HL-60 (cell line): ENCODE measurements at places on chromosomes 5 and 9.

GRCh38 chr5:178323541-178323865 is 90.9 kb upstream of the PHYKPL start:
- DNase-seq = no peak

GRCh38 chr9:120230227-120230626 is 349.7 kb downstream of the CDK5RAP2 start:
- DNase-seq = no peak

DNA sequence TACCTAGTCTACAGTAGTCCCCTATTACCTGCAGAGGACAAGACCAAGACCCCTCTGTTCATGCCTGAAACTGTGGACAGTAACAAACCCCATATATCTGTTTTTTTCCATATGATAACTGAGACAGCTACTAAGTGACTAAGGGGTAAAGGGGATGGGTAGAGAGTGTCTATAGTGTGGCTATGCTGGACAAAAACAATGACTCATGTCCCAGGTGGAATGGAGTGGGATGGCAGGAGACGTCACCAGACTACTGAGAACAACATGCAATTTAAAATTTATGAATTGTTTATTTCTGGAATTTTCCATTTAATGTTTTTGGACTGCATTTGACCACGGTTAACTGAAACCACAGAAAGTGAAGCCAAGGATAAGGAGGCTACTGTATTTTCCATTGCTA is 171.8 kb downstream of the AGTPBP1 start:
- DNase-seq = no peak

GRCh38 chr9:12095931-12096330 is 597.3 kb upstream of the TYRP1 start:
- DNase-seq = no peak

DNA sequence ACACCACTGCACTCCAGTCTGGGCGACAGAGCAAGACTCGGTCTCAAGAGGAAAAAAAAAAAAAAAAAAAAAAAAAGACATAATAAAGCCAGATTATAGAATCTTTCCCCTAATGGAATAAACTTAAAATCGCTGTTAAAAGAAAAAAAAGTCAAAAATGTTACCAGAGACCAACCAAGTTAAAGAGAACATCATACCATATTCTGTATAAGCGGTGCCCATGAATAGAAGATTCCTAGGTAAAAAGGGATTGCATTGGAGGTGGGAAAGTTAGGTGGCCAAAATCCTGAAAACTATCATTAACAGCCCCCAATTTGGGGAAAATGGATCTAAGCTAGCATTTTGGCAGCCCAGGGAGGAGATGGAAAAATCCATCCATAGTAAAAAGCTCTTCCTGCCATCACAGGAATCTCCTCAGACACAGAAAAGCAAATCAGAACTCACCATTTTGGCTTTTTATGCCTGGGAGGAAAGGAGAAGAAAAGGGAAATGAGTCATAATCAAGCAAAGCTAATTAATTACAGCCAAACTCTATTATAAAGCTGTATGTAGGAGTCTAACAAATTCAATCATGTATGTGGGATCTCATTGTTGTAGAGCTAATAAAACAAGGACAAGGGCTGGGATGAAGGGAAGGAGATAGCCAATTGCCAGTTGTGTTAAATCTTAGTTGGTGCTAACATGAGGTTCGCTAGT is 363.8 kb downstream of the ARL15 start:
- DNase-seq = no peak

GRCh38 chr9:101167490-101168134 is 139.1 kb downstream of the PLPPR1 start:
- no peak for DNase-seq

DNA sequence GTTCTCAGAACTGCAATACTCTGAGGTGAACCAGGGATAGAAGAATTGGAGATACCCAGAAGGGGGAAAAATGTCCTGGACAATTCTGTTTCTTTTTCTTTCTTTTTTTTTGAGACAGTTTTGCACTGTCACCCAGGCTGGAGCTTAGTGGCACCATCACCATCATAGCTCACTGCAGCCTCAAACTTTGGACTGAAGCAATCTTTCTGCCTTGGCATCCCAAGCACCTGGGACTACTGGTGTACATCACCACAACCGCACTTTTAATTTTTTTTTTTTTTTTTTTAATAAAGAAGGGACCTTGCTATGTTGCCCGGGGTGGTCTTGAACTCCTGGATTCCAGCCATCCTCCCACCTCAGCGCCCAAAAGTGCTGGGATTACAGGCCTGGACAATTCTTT is 1.9 kb downstream of the EMB start:
- DNase-seq = no peak

GRCh38 chr9:27059907-27060306 is 49.1 kb upstream of the TEK start:
- no peak for DNase-seq

DNA sequence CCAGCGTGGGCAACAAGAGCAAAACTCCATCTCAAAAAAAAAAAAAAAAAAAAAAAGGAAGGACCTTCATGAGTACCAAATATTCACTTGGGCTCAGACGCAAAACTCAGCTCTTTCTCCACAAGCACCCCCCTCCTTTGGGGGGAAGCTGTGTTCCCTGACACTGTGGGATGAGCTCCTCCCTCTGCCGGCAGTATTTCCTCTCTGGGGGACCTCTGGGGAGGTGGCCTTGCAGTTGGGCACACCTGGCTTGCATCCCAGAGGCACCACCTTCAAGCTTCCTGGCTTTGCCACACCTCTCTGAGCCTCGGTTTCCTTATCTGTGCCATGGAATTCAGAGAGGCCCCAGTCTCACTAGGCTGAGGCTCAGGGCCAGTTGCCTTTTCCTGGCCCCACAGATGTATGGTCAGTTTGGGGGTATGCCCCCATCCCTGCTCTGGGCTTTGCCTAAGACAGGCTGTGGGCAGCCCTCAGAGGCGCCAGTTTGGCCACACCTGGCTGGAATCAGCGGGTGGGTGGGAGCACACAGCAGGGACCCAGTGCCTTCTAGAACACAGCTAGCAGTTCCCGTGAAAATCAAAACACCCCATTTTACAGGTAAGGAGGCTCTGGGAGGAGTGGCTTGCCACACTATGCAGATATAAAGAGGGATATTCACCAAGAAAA is 157.5 kb upstream of the IER5L start:
- DNase-seq = peak; percentile 68

DNA sequence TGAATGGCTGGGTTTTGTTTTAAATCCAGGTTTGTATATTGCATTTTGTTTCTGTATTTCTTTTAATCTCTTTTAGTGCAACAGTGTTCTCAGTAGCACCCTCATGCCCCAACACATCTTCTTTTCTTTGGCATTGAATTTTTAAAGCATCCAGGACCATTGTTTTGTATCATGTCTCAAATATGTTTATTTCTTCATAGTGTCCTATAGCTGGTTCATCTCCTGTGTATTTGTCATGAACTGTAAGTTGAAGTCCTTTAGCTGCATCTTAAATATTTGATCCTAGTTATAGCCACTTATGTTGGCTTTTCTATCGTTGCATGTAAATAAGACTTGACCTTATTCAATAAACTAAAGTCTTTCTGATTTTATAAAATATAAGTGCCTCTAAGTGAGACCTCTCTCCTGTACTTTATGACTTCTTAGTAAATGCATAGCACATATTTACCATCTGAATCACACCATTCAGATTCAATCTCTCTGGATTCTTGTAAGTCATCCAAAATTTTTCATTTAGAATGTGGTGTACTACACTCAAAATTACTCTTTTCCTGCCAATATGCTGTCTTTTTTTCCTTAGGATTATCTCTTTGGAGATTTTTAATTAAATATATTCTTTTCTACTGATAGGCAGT is 21.0 kb upstream of the ERCC6L2 start:
- DNase-seq = no peak

- DNase-seq = no peak
These were observed 76.8 kb downstream of the MRPL36 start for GRCh38 chr5:1722877-1723276.

- no peak for DNase-seq
These were observed 70.5 kb downstream of the FOXD1 start for GRCh38 chr5:73378070-73378469.
